ENCODE measurements at places on chromosomes 6 and 20.

DNA sequence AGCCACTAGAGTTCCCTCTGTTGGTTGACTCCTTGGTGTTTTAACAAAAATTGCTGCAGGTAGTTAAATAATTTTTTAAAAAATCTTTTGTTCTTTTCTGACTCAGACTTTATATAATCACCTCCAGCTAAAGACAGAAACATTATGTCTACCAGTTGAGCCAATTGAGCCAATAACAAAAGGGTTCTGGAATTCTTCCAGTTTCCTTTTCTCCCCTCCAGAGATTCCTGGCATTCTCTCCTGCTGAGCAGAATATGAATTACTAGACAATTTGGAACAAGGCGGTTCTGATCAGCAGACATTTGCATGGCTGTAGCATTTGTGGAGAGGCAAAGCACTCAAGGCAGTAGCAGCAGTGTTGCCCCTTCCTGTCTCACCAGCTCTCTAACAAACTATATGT is 144.0 kb upstream of the SLC35B3 start:
- DNase-seq: peak; percentile 22

DNA sequence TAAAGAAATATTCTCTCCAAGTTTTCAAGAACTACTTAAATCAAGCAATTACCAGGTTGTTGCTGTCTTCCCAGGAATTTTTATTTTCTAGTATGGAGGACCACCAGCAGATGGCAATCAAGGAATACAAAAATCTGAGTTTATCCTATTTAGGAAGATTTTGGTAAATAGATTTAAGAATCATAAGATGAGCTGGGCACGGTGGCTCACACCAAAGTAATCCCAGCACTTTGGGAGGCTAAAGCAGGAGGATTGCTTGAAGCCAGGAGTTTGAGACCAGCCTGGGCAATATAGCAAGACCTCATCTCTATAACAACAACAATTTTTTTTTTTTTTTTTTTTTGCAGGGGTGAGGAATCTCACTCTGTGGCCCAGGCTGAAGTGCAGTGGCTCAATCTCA is 19.3 kb upstream of the SEC63 start:
- DNase-seq: no peak

- DNase-seq: no peak
Observed at GRCh38 chr20:19918965-19919329, 98.2 kb upstream of the NAA20 start.

DNA sequence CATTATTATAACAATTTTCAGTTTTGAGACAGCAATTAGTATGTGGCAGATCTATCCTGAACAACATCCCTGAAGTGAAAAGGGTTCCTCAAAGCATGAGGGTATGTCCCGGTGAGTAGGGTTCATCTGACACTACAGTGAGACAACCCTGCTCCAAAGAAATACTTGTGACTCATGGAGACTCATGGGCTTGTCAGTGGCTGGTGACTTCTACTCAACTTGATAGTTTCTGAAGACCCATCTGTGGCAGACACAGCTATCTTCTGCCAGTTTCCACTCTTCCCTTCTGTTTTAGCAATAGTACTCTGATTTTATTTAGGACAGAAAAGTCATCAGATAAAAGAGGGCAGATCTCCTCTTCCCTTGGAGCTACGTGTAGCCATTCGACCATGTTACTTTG is 41.4 kb downstream of the MAP3K7 start:
- no peak for DNase-seq

- DNase-seq: no peak
Observed at GRCh38 chr20:62433658-62434497, 6.5 kb upstream of the RBBP8NL start.

- no peak for DNase-seq
Observed at GRCh38 chr20:18665135-18665534, 77.3 kb downstream of the DTD1 start.

- no peak for DNase-seq
Observed at GRCh38 chr20:38804221-38804620, 1.3 kb upstream of the PPP1R16B start.

DNA sequence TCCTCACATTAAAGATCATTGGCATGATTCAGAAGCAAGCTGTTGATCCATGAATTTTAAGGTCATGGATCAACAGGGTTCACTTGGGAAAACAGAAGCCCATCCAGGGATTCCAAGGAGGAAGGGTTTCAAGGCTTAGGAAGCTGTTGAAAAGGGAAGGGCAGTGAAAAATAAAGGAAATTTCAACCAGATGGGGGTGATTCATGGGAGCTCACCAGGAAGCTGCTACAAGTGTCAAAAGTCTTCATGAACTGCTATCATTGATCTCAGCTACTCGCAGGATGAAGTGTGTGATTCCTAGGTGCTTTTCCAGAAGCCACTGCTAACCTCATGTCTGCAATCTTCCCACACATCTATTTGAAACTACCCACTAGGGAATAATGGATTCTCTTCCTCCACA is 26.2 kb downstream of the ADTRP start:
- no peak for DNase-seq

- DNase-seq: no peak
Observed at GRCh38 chr6:137794516-137795201, 72.4 kb upstream of the TNFAIP3 start.

GRCh38 chr20:14609328-14610221 is 272.2 kb upstream of the FLRT3 start:
- no peak for DNase-seq

- DNase-seq: no peak
Observed at GRCh38 chr6:22313796-22314195, 17.0 kb upstream of the PRL start.

DNA sequence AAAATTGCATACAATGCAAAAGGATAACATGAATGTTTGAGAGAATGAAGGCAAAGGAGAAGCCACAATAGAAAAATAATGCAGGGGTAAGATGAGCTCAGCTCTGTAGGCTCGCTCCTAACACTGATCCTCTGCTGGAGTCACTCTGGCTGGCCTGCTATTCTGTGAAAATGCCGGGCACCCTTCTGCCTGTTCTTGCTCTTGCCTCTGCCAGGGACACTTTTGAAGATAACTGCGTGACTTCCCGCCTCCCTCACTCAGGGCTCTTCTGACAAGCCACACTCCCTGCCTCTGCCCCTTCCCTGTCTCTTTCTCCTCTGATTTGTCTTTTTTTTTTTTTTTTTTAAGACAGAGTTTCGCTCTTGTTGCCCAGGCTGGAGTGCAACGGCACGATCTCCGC is 35.3 kb upstream of the MYBL2 start:
- DNase-seq: no peak

- DNase-seq: no peak
Observed at GRCh38 chr6:37783025-37783855, 36.3 kb upstream of the ZFAND3 start.

- no peak for DNase-seq
Observed at GRCh38 chr6:40205801-40206200, 271.5 kb upstream of the MOCS1 start.

GRCh38 chr6:100464903-100465700 is at the start of gene SIM1:
TSS of gene SIM1 (minus strand) at chr6:100464921. CDS start at chr6:100463468, 1,453 bp downstream.
- peak; percentile 23 for DNase-seq

Data from astrocyte of the cerebellum (primary cell).